ENCODE measurements at places on chromosomes 5 and 9.

- DNase-seq, result no peak
These were observed 268.6 kb downstream of the CDH10 start for GRCh38 chr5:24376210-24376609.

- no peak for DNase-seq
These were observed 324.1 kb upstream of the KIF2A start for GRCh38 chr5:61981886-61982285.

DNA sequence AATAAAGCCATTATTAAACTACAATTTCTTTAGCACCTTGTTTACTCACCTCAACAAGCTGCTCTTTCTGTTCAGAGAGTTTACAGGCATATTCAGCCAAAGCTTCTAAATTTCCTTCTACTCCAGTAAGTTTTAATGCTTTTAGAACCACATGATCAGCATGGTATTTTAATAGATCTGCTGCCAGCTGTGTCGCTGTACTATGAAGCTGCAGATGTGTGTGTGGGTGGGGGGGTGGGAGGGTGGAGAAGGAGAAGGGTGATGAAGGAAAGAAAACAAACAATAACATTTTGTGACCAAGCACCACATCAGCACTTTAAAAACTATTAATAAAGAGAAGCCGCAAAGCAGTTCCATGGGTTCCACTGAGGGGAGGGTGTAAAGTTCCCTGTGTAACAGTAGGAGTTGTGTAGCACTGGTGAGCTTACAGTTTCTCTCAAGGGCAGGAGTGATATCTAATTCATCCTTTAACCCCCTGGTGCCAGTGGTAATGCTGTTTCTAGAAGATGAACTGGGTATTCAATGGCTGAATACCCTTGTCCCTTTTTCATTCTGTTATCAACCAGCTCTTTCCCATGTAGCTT lies 38.5 kb downstream of the ABITRAM start:
- peak; percentile 25 for DNase-seq

DNA sequence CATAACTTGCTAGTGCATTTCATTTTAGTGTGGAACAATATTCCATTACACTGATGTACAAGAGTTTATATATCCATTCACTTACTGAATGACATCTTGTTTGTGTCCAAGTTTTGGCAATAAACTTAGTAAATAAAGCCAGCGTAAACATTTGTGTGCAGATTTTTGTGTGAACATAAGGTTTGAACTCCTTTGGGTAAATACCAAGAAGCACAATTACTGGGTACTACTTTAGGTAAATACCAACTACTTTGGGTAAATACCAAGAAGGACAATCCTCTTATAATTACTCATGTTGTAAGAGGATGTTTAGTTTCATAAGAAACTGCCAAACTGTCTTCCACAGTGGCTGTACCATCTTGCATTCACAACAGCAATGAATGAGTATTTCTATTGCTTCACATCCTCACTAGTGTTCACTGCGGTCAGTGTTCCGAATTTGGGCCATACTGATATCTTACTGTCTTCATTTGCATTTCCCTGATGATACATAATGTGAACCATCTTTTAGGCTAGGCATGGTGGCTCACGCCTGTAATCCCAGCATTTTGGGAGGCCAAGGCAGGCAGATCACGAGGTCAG lies 2.3 kb upstream of the SYK start:
- DNase-seq, result no peak

DNA sequence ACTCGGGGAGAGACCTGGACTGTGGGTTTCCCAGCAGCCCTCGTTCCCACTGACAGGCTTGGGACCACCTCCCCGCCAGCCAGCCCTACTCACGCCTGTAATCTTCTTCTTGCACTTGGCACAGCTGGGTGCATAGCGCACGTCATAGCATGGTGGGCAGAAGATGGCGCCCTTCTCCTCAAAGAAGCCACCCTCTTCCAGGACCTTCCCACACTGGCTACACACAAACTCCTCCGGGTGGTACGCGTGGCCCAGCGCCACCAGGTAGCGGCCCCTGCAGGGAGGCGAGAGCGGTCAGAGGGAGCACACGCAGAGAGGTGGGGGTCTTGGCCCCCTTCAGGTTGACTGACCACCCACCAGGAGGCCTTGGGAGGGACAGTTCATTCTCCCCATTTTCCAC lies 9.4 kb downstream of the PDLIM7 start:
- no peak for DNase-seq

DNA sequence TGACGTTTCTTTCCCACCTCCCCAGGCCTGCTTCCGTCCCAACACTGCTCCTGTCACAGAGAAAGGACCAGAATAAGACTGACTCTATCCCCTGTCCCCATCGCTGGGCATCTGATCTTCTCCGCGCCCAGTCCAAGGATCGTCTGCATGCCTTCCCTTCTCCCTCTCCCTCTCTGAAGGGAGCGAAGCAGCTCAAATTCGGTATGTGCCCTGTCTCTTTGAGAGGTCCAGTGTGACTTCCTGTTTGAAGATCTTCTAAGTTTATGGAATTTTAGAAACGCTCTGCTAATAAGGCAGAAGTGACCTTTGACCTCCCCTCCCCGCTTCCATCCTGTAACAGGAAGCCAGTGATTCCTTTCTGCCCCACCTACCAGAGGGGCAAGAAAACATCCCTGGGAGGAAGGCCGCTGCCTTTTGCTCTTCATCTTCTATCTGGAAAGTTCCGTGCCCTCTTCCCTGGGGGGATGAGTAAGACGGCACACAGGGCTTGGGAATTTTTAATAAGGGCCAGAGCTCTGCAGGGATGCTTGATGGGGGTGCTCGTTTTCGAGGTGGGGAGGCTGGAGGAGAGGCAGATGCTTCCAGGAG lies 40.7 kb upstream of the RNU6ATAC start:
- DNase-seq, result peak; percentile 21

- DNase-seq, result no peak
These were observed 35.5 kb downstream of the EFNA5 start for GRCh38 chr5:107634981-107635848.

DNA sequence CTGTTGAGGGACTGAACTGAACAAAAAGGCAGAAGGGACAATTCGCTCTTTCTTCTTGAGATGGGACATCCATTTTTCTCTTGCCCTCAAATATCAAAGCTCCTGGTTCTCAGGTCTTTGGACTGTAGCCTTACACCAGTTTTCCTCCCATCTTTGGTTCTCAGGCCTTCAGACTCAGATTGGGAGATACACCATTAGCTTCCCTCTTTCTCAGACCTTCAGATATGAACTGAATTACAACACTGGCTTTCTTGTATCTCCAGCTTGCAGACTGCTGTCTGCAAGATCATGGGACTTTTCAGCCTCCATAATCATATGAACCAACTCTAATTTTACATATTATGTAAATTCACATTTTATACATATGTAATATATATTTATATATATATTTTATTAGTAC lies 12.6 kb upstream of the CCNG1 start:
- no peak for DNase-seq

- DNase-seq, result peak; percentile 70
These were observed 140.4 kb downstream of the ESM1 start for GRCh38 chr5:54844905-54845566.

DNA sequence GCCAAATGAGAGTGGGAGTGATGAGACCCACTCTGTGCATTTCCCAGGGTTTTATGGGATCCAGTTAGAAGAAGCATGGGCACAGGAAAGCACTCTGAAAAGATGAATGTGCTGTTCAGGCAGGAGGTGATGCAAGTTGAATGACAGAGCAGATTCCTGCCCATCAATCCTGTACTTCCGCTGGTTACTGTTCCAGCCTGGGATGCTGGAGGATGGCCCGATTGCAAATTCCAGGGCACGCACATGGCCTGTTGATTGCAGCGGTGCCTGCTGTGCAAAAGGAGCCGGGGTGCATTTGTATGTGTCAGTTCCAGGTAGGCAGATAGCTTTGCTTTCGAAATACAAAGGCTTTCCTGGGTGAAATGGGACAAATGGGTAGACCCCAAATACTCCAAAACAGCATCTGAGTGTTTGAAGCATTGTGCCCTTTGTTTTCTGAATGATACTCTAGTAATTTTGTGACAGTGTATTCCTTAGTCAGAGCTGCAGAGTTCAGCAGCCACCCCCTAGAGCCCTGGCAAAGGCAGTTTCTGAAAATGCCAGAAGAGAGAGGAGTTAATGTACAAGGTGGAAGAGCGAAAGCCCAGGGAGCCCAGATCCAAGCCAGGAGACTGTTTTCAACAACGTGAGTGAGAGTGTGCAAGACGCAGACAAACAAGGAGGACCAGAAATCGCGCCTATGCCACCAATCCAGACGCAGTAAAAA lies 454.2 kb upstream of the CLINT1 start:
- DNase-seq, result no peak

- DNase-seq, result no peak
These were observed 218.2 kb upstream of the ADAMTSL1 start for GRCh38 chr9:18255747-18256146.

DNA sequence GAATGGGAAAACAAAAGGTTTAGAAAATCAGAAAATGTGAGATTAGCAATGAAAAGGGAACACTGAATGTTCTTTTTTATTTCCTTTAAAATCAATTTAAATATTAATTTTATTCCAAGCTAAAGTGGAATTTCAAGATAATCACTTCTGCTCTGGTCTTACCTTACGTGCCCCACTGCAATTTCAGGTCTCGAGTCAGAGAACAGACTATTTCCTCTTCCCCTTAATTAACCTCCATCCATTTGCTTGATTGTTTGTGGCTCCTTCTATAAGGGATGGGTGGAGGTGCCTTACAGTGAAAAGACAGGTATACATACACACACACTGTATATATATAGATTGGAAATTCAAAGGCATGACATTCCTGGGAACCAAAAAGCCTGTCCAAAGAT lies 137.1 kb downstream of the SUSD1 start:
- DNase-seq, result no peak

DNA sequence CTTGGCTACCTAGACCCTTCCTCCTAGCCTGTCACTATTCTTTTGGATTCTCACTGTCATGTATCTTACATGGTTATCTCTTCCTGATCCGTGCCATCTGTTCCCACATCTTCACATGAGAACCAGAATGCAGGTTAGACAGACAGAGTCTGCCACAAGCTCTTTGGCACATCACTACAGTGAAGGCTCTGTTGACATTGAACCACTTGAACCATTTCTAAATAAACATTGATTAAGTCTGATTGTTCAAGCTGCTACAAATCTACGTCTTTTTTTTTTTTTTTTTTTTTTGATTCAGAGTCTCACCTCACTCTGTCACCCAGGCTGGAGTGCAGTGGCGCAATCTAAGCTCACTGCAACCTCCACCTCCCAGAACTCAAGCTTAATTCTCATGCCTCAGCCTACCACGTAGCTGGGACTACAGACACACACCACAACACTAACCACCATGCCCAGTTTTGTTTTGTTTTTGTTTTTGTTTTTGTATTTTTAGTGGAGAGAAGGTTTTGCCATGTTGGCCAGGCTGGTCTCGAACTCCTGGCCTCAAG lies 85.1 kb upstream of the LRRTM2 start:
- no peak for DNase-seq

DNA sequence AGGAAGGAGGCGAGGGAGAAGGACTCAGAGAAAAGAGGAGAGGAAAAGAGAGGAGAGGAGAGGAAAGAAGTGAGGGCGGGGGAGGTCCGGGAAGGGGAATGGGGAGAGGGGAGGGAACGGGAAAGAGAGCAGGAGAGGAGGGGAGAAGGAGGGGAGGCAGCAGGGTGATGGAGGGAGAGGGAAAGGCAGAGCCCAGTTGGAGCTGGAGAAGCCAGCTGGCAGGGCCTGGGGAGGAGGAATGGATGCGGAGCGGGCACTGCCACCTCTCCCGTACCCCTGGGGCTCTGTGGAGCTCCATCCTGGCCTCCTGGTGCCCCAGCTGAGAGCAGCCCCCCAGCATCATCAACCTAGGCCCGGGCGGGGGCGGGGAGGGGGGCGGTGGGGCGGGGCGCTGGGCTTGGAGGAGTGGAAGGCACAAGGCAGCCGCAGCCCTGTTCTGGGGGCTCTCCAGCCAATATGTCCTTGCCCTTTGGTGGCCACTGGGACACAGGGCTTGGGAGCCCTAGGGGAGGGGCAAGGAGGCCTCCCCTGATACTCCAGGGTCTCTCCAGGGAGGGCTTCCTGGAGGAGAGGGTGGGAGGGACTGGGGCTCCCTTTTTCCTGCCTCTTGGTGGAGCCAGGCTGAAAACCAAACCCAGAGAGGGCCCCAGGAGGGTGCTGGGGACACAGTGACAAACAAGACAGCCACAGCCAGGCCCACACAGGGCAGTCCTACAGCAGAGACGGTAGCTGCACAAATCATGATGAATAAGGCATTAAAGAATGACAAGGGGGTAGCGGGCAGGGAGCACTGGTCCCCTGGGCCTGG lies 123.7 kb downstream of the C9orf50 start:
- DNase-seq, result no peak

- DNase-seq, result no peak
These were observed 711 bp upstream of the POU4F3 start for GRCh38 chr5:146337928-146338327.

DNA sequence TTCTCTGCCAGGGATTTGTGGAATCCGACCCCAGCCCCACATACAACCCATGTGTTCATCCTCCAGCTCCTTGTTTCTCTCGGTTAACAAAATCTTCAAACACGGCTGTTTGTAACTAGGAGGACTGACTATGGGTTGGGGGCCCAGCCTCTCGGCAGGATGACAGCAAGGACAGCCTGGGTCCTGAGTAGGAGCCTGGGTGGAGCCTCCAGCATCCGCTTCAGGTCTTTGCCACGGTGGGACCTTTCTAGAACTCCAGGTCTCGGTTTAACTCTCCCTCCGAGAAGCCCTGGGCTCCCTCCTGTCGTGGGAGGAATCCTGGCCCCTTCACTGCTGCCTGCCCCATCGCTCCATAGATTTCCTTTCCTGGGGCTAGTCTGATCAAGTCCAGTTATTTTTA lies 248.5 kb downstream of the PBX3 start:
- DNase-seq, result no peak

- DNase-seq, result no peak
These were observed 41.0 kb upstream of the SEMA4D start for GRCh38 chr9:89538871-89539270.

DNA sequence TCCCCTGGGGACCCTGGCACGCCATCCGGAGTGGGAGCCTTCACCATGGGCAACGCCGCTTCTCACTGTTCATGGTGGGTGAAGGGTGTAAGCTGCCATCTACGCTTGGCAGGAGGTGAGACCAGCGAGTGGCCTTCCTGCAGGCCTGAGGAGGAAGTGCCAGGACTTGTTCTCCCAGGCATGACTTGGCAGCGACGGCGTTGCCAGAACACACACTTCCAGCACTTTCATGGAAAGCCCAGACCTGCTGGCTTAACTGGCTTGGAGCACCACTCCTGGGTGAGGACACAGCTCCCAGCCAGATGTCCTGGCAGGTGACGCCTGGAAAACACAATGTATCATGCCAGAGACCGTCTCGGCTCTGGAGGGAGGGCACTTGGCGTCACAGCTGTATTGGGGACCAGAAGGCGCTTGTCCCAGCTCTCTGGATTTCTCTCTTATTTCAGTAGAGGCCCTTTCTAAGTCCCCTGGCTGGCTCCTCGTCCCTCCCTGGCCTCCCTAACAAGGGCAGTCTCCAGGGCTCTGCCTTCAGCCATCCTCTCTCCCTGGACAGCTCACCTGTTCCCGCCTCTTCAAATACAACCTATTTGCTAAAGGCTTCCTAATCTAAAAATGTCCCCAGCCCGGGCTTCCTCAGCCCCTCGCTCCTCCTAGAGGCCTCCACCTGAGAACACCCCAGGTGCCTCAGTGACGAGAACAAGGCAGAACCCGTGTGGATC lies 188.3 kb downstream of the OLFM1 start:
- DNase-seq, result no peak

- peak; percentile 17 for DNase-seq
These were observed 210.1 kb downstream of the EPB41L4A start for GRCh38 chr5:112208699-112209615.

All from iris pigment epithelial cell (primary cell).